Hypothalamus (tissue), 51 donors: ENCODE measurements at places on chromosomes 6 and 20.

DNA sequence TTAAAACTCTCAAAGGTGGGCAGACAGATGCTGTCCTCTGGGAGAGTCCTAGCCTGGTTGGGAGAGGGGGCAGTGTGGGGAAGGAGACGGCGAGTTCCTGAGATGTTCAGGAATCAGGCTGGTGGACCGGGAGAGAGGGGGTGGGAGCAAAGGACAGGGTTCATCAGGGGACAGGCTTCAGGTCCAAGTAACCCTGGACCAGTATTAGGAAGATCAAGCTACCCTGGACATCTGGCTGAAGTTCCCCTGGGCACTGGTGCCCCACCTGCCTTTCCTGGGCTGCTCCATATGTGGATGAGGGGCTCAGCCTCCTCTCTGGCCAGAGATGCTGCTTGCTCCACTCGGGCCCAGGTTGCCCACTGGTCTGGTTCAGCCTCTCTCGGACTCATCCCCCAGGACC is 1.1 kb upstream of the IP6K3 start:
- no peak for DNase-seq

GRCh38 chr6:127737009-127737486 is 160.1 kb downstream of the C6orf58 start:
- peak; percentile 1 for DNase-seq

DNA sequence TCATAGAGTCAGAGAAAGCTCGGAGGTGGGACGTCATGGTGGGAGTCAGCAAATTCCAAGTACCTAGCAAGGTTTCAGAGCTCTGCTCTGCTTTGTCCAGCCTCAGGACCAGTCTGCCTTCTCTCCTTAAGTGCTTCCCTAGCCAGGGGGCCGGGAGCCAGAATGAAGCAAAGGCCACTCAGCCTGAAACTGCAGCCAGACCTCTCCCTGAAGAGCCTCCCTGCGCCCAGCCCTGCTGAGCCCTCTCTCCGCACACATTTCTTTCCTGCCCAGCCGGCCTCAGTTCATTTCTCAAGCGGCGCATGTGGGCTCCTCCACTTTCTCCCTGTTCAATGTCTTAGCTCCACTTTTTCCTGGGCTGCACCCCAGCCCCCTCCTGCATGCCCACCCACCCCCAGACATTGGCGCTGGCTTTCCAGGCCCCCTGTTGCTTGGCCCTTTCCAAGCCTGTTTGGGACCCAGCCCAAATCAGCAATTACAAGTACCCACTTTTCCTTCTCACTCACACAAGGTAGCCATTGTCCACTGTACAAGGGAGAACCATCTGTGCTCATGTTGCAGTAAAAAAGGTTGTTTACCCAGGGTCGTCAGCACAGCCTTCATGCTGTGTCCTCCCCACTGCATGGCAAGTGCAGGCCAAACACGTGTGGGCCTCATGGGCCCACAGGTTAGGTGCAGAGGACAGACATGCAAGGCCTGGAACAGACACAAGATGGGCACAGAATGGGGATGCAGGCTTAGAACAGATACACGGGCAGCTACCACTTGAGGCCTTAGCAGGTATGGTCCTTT is 147.1 kb downstream of the MRPL14 start:
- DNase-seq, result no peak

DNA sequence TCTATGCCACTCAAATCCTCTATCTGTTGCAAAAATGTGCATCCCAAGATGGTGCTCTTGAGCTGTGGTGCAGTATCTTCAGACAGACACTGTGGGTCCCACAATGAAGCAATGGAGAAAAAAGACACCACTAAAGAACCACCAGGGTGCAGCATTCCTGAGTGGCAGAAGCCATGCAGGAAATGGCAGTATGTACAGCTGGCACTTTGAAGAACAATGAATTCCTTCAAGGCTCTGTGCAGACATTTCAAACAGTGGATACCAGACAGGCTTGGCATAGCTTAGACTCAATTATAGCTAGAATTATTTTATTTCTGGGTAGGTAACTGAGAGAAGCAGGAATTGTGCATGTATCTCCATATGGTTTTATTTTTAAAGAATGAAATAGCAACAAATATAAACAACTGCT is 24.0 kb upstream of the HDAC2 start:
- peak; percentile 20 for DNase-seq

DNA sequence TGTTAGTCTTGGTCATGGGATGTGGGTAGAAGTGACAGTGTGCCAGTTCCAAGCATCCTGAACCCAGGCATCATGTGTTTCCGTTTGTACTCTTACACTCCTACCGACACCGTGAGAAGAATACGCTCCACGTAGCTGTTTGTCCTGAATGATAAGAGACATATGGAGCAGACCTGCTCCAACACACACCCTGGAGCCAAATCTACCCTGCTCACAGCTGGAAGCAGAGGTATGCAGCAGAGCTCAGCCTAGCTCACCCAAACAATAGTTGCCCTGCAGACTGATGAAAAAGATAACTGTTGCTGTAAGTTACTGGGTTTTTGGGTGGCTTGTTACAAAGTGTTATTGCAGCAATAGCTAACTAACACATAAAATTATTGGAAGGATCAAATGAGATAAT is 14.3 kb upstream of the PDSS2 start:
- no peak for DNase-seq

DNA sequence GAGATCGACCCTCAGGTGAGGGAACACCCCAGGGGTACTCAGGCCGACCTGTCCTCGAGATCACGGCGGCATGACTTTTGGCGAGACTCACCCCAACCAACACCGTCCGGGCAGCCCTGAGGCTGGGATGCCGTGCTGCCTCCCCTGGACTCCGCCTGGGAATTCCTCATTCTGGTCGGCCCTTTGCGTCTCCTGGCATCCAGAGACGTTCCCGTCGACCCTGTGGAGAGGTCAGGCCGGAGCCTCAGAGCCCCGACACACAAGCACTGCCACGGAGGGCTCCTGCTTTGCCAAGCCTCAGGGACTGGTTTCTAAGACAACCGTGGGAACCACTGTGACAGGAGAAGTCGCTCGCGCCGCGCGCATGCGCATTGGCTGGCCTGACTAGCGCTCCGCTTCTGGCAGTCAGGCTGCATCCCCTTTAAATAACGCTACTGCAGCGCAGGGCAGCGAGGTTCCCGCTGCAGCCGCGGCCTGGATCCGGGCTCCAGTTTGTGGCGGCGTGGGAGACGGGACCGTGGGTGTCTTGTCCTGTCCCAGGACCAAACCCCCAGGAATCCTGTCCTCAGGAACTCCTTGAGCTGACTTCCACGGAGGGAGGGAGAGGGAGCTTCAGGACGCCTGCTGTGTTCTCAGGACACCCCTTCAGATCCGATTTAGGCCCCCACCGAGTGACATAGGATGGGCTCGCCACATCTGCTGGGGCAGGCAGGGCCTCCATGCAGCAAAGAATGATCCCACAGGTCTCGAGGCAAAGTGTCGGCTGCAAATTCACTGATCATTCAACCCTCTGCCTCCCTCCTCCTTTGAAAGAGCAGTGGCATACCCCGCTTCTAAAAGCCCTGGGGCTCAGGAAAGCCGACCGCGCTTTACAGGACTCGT is 163.2 kb upstream of the ZNF337 start:
- peak; percentile 83 for DNase-seq

GRCh38 chr6:168014428-168014827 is 17.0 kb downstream of the KIF25 start:
- no peak for DNase-seq
